ENCODE measurements at places on chromosomes 11 and 22.

- no peak for DNase-seq
These were observed 218.7 kb downstream of the FAM76B start for GRCh38 chr11:95570845-95571244.

DNA sequence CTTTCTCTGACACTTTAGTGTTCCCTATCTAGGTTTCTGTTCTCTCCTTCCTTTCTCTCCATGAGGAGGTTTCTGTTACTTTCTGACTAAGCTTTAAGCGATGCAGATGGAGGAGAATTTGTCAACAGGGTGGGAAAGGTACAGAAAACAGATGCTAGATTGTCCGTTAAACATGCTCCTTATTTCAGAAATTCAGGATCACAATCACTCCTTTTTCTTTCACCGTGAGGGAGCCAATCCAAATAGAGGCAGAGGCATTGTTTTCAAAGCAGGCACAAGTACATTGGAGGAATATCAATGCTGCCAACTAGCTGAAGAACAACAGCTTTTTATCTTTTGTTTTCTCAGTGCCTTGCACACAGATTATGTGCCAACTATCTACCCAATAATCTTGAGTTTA is 215.7 kb upstream of the FOLH1 start:
- DNase-seq = no peak

DNA sequence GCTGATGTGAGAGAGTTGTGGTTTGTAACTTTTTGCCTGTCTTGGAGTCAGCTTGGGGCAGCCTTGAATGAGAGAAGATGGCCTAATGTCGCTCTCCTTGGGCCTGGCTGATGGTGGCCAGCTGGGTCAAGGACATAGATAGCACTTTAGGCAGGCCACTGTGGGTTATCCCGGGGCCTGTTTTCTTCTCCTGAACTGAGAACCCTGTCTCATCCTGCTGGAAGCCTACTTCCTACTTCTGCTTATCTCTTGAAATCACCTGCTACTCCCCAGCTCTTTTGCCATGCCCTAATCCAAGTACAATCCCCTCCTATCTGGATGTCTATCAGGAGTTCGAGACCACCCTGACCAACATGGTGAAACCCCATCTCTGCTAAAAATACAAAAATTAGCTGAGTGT is 49.5 kb downstream of the OSBP2 start:
- DNase-seq = no peak

DNA sequence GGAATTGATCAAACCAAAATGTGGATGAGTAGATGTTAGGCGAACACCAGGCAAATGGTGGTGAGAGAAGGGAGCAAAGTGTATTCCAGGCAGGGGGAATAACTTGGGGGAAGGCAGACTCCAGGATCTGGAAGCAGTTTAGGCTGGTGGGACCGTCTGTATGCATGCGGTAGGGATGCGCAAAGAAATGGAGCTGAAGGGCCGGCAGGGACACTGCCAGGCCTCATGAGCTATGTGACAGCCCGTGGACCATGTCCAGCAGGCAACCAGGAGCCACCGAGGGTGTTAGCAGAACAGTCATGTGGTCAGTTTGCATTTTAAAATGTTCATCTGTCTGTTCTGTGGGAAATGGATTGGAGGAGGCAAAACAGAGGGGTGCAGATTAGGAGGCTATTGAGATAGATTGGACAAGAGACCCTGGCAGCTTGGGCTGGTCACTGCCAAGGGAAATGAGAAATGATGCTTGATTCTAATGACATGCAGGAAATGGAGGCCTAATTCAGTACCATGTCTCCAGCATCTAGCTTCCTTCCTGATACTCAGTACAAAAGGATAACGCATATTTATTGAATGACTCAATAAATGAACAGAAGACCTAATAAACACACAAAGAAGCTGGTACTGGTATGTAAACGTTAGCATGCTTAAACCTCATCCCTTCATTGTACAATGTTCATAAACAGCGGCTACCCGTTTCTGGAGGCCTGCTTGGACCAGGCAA is 412.4 kb downstream of the BUD13 start:
- no peak for DNase-seq

DNA sequence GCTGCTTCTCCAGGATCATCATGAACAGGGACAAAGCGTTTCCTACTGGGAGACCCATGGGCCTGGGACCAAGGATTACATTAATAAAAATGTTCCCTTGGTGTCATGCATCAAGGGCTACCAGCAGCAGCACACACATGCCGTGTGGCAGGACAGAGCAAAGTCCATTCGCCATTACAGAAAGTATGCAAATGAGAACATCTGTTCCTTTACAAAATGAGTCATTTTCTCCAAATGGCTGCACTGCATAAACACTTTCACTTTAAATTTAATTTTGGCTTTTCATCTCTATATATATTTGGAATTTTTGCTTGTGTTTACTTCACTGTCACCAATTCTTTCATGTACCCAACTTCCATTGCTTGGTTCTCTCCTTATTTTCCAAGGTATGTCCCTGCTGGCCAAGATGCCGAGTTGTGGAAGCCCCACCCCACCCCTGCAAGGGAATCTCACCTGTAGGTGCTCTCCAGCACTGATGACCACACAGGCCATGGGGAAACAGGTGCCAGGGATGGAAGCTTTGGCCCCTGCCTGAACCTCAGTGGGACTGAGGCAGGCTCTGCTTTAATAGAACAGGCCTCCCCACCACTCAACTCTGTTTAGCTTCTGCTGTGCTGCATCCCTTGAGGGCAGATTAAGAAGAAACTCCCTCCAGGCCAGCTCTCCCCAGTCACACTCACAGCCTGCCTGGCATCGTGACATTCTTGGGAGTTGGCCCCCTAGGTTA is 15.6 kb upstream of the GNAZ start:
- no peak for DNase-seq

GRCh38 chr11:76592025-76592914 is 78.3 kb downstream of the LRRC32 start:
- DNase-seq = no peak

- DNase-seq = no peak
These were observed 852.5 kb upstream of the LRRC4C start for GRCh38 chr11:42311944-42312343.

- no peak for DNase-seq
These were observed 83.5 kb downstream of the DSCAML1 start for GRCh38 chr11:117713538-117713991.

DNA sequence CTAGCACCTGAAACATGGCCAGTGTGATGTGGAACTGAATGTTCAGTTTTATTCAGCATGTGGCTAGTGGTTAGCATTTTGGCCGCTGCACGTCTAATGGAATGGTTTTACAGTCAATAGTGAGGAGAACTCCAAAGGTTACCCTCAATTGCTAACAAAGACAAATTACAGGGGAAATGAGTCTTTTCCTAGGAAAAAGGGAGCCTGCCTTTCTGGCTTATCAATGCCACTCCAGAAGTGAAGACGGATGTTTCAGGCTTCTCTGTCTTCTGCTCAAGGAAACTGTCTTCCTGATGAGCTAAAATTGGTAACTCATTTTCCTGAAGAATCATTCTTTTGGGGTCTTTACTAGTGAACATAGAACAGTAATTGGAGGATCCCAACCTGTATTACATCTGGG is 84.3 kb upstream of the CRTAM start:
- DNase-seq = no peak

GRCh38 chr22:45421349-45422055 is 8.0 kb downstream of the RIBC2 start:
- DNase-seq = peak; percentile 57

DNA sequence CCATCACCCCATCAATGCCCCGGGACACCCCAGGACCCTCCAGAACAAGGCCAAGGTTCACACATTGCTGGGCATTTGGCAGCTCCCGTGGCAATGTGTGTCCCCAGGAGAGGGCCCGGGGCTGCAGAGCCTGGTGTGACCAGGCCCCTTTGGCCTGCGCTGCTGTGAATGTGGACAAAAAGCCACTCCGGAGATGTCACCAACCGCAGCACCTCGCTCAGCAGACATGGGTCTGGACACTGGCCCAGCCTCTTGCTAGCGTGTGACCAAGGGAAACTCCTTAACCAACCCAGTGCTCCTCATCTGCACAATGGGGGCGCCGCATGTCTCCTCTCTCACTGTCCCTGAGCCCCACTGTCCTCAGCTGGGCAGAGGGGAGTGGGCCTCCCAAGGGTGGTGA is 8.0 kb upstream of the CHADL start:
- DNase-seq = no peak

- no peak for DNase-seq
These were observed 25.1 kb downstream of the RPL27A start for GRCh38 chr11:8707541-8708191.

DNA sequence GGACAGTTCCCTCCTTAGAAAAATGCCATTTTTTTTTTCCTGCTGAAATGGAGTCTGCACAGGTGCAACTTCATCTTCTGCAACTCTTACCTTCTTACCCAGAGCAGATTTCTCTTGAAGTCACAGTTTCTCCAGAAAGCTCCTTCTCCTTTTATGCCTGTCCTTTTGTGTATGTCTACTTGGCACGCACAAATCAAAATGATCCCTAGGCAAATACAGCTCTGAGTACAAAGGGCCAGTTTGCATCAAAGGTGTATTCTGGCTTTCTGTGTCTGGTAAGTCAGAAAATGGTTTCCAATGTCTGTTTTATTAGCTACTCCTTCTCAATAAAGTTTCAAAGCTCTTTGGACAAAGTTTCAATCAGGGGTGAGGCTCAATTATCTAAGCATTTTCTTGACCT is 2.5 kb downstream of the CLDN25 start:
- DNase-seq = no peak

- DNase-seq = no peak
These were observed 112.0 kb downstream of the SGSM3 start for GRCh38 chr22:40482391-40482790.

GRCh38 chr11:2289859-2290258 is 11.9 kb downstream of the C11orf21 start:
- no peak for DNase-seq

DNA sequence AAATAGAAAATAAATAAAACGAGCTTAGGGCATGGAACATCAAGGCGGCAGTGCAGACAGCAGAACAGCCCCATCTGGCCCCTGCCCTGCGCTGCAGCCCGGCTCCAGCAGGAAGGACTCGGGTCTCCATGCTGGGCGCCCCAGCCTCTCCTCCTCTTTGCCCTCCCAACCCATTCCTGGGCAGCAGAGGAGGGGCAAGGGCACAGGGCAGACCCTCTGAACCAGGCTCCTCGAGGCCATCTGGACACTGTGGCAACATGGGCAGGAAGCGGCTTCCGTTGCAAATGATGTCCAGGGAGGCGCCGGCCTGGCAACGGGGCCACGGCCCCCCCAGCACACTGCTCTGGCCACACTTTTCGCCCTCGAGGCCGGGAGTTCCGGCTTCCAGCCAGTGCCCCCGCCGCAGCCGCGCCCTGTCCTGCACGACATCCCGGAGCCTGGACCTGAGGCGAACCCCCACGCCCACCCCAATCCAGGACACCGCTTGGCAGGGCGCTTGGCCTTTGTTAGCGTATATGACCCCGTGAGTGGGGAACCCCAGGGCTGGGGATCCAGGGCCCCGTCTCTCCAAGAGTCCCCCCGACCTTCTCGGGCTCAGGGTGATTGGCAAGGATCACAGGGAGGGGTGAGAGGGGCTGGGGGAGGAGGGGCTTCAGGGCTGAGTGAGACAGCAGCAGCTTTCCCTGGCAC is 192.1 kb downstream of the IGLL1 start:
- DNase-seq = no peak

- no peak for DNase-seq
These were observed 889 bp downstream of the PLAAT4 start for GRCh38 chr11:63537293-63538101.

Data from inflammatory macrophage treated with lipopolysaccharide for 1 hour (primary cell).